ENCODE measurements at places on chromosomes 12 and 14.

GRCh38 chr12:81395431-81395830 lies 317.6 kb downstream of the ACSS3 start:
- DNase-seq, result no peak

DNA sequence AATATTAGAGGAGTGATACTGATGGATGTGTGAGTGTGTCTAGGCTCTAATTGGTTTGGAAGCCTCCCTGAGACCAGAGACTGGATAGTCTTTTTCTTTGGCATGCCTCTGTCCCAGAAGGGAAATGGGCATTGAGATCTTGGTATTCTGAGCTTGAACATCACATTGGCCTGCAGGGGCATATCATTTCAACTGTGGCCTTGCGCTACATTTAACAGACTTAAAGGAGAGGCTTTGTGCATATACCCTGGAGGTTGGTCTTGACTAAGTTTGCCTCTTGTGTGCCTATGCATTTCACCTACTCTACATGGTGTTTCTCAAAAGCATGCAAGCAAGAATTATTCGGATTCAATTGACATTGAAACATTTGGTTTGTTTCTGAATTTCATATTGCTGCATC lies 185.4 kb downstream of the TMTC2 start:
- DNase-seq, result no peak

DNA sequence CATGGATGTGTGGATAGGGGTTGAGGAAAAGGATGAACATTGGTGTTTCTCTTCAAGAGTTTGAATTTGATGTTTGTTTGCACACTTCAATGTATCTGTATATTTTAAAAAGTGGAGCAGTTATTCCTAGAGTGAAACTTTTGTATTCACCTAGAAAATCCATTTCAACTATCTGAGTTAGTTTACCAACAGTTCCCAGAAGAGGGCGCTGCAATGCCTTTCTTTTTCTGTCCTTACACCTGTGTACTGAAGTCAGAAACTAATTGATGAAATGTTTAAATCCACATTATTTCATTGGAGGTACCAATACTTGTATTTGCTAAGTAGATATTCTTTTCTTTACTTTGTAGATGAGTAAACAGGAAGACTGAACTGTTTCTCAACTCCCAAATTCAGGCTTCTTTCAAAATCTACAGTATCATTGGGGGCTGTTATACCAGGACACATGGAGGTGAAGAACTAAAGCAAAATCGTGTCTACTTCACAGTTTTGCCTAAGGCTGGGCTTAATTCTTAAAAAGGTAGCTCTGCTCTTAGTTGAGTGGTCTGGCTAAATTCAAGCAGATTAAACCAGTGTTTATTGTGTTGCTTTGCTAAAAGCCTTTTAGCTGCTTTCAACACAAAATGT lies 26.6 kb upstream of the KLRB1 start:
- peak; percentile 60 for DNase-seq

DNA sequence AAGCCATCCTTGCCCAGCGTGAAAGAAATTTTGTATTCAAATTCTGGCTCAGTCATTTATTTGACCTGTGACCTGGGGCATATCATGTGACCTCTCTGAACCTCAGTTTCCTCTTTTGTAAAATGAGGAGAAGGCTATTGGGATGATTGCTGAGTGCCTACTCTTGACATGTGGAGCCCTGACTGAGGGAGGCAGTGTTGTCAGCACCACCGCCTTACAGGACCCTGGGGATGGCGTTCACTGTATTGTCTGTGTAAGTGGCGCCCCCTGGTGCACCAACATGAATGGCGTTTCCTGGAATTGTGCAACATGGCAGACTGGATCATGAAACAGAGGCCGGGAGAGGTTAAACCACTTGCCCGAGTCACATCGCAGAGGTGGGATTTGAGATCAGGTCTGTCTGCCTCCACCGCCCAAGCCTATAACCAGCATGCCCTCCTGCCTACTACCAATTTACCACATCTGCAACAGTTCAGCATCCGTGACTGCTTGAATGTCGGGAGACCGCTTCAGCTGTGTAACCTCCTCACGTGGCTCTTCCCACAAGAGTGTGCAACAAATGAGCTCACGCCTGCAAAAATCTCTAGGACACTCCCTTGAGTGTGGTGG lies 20.1 kb upstream of the CCDC63 start:
- peak; percentile 89 for DNase-seq

DNA sequence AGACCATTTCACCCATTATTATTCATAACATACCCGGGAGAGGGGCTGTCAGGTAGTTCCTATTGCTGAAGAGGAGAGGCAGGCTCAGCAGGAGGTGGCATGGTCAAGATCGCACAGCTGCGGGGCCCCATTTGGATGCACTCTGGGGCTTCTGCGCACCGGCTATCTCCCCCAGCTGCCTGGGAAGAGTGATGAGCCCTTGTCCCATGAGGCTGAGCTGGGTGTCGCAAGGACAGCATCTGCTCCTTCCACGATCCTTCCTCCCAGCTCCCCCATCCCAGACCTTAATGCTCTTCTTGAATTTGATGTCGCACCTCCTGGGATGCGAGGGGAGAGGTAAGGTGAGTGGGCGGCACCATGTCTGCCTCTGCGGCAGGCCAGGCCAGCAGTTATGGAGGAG lies 62.6 kb downstream of the SLC24A4 start:
- no peak for DNase-seq

- DNase-seq, result no peak
Observed at GRCh38 chr12:110822821-110823415, 23.9 kb upstream of the CCDC63 start.

- no peak for DNase-seq
Observed at GRCh38 chr14:24920265-24921075, 129.5 kb downstream of the STXBP6 start.

DNA sequence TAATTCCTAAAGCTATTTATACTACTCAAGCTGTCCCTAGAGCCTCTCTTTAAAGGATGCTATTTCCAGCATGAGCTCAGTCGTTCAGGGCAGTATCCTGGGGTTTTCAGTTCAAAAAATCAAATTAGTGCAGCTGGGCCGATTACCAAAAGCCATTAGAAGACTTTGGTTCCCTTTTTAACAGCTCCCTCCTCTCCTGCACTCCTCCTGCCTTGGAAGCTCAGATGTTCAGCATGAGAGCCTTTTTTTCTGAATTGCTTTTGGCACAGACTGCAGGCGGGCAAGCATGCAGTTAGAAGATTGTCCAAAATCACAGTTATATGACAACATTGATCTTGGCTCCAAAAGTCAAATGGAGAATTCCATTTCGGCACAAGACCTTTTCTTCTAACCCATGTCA lies 179.6 kb downstream of the SLC35F4 start:
- no peak for DNase-seq

GRCh38 chr14:63078569-63078968 lies 33.3 kb upstream of the KCNH5 start:
- DNase-seq, result no peak

GRCh38 chr12:131075194-131075593 lies 121.5 kb downstream of the ADGRD1 start:
- DNase-seq, result no peak

DNA sequence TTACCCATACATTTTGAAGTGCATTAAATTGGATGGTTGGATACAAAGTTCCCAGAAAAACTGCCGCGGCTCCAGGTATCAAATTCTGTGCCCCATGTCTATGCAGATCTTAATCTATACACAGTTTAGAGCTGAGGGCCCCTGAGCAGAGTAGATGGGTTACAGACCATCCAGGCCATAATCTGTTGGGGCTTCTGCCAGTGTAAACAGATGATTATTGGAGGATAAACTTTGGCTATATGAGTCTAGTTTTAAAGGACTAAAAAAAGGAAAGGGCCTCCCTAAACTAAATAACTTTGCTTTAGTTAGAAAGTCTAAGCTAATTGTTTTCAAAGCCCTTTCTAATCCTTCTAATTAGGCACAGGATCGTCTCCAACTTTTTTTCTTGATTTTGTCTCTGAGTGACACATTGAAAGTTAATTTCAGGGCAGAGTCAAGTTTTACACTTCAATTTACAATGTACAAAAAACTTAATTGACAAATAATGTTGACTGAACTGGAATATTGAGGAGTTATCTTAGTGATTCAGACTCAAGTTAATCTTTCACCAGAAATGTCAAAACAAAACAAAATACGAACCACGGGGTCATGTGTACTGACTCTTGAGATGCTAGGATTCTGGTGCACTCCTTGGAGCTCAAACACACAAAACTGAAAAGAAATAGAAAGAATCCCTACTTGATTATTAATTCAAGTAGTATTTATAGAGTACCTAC lies 133.9 kb upstream of the SCAF11 start:
- peak; percentile 46 for DNase-seq

All from brain microvascular endothelial cell (primary cell).